ENCODE measurements at places on chromosomes 4 and X.

DNA sequence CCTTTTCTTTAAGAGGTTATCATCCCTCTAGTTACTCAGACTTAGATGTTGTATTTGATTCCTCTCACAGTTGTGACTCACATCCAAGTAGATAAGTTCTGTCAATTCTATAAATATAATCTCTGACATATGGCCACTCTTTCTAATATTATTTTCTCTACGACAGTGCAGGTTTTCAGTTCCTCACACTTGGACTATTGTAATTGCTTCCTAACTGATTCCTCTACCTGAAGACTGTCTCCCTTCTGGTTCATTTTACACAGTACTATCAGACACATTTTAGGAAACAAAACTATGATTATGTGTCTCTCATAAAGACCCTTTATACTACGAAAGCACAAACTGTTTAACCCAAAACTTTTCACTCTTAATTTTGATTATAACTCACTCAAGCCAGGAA is 31.3 kb upstream of the GNRHR start:
- DNase-seq = no peak

- DNase-seq = no peak
Observed at GRCh38 chr4:113587640-113588275, 173.8 kb downstream of the CAMK2D start.

DNA sequence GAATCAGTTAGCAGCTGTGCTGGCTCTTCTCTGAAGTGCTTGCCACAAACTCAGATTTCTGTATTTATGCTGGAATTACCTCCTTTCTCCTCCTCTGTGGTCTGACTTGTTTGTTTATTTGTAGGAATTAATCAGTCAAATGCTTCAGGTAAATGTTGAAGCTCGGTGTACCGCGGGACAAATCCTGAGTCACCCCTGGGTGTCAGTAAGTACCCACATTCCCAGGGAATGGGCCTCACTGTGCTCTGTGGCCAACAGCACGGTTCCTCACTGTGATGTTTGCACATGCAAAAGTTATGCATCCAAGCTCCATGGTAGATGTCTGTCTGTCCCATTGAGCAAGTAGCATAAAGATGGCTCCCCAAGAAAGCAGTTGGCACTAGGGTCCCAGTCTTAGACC is 169.9 kb downstream of the DCLK2 start:
- DNase-seq = no peak

GRCh38 chr4:76116821-76117220 is 31.4 kb downstream of the NUP54 start:
- no peak for DNase-seq

DNA sequence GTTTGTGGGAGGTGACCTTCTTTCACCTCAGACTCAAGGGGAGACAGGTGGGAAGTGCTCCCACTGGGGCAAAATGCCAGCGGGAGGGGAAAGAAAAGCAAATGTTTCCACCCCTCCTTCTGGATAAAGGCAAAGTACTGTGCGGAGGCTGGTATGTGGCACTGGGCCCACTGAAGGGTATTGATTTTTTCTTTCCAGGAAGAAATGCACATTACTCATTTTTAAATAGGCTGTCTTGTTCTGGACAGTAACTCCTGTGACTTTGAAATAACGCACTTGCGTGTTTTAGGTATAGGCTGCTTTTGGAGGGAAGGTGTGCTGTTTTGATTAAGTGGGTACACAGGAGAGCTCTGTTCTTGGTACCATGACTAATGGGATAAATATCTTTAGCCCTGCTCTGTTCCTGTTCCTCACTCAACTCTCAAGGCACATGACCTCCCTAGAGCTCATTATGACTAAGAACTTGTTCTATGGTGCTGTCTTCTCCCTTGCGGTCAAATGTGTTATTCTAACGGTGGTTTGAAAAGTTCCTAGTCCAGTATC is 40.7 kb upstream of the MBTPS2 start:
- DNase-seq = no peak

DNA sequence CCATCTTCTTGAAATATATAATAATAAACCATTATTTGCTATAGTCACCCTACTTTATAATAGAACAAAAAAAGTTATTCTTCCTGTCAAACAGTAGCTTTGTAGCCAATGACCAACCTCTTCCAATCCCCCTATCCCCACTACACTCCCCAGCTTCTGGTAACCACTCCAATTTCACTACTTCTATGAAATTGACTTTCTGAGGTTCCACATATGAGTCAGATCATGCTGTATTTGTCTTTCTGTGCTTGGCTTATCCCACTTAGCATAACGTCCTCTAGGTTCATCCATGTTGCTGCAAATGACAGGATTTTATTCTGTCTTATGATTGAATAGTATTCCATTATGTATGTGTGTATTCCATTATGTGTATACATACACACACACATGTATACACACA is 809.7 kb upstream of the NDST4 start:
- DNase-seq = no peak

GRCh38 chr4:89368861-89369260 is 61.3 kb upstream of the GPRIN3 start:
- DNase-seq = no peak

DNA sequence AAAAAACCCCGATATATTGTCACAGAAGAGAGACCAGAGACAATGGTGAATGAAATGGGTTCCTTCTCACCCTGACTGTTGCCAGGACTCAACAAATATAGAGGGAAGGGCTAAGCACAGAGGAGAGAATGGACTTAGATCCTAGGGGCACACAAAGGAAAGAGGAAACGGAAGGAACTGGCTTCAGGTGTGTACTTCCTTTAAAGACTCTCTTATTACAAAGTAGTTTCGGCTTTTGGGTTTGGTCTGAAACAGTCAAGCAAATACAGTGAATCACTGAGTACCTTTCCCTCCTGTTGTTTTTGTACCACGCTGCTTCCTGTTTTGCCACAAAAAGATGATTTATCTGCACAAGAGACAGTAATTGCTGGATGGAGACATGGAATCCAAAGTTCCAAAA is 46.1 kb upstream of the S100G start:
- no peak for DNase-seq

- no peak for DNase-seq
Observed at GRCh38 chr4:176262243-176262642, 6.8 kb downstream of the ASB5 start.

- peak; percentile 33 for DNase-seq
Observed at GRCh38 chr4:168440442-168441264, 39.6 kb downstream of the DDX60L start.

DNA sequence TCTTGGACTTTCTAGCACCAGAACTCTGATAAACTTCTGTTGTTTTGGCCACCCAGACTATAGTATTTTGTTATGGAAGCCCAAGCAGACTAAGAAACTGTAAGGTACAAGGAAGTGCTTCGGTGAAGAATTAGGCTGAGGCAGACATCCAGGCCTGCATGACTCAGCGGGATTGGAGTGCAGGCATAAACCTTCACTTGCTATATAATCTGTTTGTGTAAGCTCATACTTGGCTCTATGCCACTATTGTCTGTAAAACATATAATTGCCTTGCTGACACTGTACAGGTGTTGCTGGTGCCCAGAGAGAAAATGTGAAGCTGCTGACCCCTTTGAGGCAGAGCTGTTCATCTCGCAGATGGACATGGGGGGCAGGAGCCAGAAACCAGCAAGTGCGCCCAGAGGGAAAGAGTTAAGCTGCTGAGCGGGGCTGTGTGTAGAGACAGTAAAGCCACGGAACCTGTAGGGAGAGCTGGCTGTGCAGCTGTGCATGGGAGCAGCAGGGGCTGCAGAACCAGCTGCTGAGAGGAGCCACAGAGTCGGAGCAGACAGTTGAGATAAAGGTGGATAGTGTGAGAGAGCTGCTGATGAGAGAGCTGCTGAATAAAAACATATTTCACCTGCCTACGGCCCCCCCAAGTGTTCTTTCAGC is 96.2 kb downstream of the RBM46 start:
- no peak for DNase-seq

GRCh38 chrX:151711154-151711553 is 4.7 kb upstream of the FATE1 start:
- no peak for DNase-seq

GRCh38 chrX:150625097-150625496 is 56.7 kb downstream of the MTM1 start:
- DNase-seq = no peak

All from fibroblast of skin of left biceps (primary cell).